ENCODE measurements at places on chromosomes 6 and 20.

DNA sequence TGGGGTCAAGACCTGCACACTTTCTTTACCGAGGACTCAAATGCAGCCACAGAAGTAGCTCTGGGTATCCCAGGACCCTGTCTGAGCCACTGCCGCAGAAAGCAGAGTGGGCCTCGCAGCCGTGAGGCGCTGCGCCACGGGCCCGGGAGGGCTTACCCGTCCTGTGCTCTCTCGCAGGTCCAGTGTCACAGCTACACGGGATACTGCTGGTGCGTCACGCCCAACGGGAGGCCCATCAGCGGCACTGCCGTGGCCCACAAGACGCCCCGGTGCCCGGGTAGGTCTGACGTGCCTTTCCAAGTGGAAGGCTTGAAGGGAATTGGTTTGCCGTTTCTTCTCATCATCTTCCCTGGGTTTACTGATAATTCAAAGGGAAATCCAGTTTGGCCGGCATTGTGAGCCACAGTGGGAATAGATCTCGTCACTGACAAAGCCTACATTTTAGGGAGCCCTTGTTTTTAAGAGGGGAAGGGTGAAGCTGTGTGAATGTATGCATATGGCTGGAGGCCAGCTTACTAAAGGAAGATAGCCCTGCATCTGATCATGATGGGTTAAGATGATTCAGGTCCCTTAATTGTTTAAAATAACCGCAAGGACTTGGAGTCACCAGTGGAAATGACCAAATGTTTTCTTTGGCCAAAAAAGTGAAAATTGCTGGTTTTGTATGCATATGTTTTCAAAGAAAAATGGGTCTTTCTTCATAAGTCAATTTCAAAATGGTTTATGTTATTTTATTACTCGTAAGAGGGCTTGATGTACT, 86.6 kb downstream of the SMOC2 start:
- no peak for DNase-seq

- no peak for DNase-seq
Measured at GRCh38 chr6:138337076-138337475, 40.6 kb upstream of the SMIM28 start.

DNA sequence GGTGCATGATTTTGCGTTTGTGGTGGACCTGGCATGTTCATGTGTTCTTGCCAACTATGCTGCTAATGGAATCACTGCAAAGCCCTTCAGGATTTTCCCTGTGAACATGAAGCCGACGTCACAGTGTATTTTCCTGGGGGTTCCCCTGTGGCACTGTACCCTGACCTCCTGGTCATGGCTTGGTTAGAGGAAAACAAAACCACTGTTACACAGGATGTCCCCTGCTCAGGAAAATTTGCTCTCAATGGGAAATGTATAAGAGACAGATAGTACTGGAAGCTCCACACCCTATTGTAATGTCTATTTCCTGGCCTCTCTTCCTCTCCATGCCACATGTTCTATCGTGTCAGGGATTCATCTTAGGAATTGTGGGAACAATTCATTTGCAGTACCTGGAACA, 19.7 kb downstream of the TSHZ2 start:
- no peak for DNase-seq

GRCh38 chr6:25448965-25449538, 169.9 kb downstream of the CARMIL1 start:
- DNase-seq: no peak

DNA sequence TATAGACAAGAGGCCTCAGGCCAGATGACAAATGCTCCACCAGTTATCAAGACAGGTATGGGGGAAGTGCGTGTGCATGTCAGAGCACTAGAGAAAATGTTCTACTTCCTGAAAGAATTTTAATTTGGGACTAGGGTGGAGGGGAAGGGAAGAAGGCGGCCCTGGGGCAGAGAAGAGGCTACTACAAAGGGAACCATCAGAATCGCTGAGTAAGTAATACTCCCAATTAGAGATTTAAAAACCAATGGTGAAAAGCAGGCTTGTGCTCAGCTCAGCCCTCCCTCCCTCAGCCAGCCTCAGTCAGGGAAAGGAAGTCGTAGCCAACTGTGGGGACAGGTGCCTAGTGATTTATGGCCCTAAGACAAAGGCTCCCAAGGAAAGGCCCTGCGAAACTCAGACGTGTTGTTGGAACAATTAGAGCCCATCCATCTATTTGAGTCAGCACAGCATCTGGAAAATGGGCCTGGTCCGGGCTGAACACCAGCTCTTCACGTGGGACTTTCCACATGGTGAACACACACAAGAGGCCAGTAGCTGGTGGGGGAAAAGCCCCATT, 15.0 kb upstream of the MAFB start:
- DNase-seq: no peak
